ENCODE measurements at places on chromosomes 2 and 18.

DNA sequence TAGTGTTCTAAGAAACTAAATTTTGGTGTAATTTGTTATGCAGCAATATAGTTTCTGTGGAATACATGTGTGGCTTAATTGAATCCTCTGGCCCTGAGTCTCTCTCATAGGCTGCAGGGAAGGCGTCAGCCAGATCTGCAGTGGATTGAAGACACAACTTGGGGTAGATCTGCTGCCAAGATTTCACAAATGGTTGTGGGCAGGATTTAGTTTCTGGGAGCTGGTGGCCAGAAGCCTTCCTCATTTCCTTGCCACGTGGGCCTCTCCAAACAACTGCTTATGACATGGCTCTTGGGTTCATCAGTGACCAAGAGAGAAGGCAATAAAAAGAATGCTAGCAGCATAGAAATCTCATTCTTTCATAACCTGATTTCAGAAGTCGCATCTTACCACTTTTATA is 28.2 kb downstream of the CCDC102B start:
- no peak for DNase-seq

- DNase-seq = no peak
Measured at GRCh38 chr18:26312199-26312598, 86.0 kb downstream of the TAF4B start.

GRCh38 chr2:199404841-199405240 is 52.9 kb downstream of the SATB2 start:
- DNase-seq = no peak

- no peak for DNase-seq
Measured at GRCh38 chr2:170332676-170333402, 154.9 kb downstream of the MYO3B start.

GRCh38 chr2:227163998-227164762 is at the start of the genes COL4A3 and COL4A4:
Gene COL4A3, plus strand, starts transcription at chr2:227164624. Its CDS starts 103 bp downstream, at chr2:227164727.
Gene COL4A4, minus strand, starts transcription at chr2:227164205. Its CDS starts 16,722 bp downstream, at chr2:227147483.
- no peak for DNase-seq

GRCh38 chr18:78637442-78638402 is 341.9 kb upstream of the SALL3 start:
- DNase-seq = no peak

- DNase-seq = no peak
Measured at GRCh38 chr2:29405707-29406106, 290.5 kb downstream of the CLIP4 start.

DNA sequence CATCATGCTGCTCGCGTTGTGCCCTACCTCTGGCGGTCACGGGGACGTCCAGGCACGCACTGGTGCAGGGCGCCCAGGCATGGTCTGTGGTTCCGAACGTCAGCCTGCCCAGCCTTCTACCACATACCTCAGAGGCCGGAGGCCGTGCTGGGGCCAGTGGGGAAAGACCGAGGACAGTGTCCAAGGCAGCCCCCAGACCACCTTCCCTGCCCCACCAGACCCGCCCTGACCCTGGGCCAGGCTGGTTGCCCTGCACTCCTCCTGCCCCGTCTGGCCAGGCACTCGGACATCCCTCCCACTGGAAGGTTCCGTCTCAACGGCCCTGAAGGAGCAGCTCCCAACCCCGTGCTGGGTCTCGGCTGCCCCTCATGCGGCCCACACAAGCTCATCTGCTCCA is 32.8 kb downstream of the SLC66A2 start:
- no peak for DNase-seq

DNA sequence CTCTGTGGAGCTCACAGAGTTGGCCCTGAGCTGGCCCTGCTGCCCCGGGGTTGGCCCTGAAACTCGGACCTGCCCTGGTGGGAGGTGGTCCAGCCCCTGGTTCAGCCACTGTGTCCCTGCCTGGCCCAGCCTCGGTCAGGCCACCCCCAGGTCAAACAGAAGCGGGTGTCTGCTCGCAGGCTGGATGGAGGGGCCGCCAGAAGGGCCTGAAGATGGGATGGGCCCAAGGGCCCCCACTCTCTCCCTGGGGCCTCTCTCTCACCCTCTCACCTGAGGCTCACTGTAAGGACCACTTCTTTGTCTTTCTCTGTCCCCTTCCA is 25.1 kb upstream of the B3GNT7 start:
- no peak for DNase-seq

Measured in T follicular helper cell (primary cell).